ENCODE measurements at places on chromosomes 1 and 21.

DNA sequence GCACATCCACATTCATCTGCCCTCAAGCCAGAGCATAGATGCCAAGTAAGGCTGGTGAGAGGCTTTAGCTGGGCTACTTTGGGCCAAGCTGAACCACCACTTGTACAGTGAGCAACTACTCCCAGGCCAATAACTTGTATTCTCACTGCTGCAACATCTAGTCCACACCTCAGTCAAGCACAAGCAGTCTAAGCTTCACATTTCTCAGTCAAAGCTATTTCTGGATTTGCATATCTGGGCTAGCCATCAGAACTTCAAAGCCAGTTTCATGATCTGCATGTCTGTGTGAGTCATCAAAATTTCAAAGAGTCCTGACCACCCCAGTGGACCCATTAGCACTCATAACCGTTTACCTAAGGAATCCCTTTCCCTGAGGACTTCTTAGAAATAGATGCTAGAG lies 77.7 kb upstream of the DIRAS3 start:
- DNase-seq: no peak

DNA sequence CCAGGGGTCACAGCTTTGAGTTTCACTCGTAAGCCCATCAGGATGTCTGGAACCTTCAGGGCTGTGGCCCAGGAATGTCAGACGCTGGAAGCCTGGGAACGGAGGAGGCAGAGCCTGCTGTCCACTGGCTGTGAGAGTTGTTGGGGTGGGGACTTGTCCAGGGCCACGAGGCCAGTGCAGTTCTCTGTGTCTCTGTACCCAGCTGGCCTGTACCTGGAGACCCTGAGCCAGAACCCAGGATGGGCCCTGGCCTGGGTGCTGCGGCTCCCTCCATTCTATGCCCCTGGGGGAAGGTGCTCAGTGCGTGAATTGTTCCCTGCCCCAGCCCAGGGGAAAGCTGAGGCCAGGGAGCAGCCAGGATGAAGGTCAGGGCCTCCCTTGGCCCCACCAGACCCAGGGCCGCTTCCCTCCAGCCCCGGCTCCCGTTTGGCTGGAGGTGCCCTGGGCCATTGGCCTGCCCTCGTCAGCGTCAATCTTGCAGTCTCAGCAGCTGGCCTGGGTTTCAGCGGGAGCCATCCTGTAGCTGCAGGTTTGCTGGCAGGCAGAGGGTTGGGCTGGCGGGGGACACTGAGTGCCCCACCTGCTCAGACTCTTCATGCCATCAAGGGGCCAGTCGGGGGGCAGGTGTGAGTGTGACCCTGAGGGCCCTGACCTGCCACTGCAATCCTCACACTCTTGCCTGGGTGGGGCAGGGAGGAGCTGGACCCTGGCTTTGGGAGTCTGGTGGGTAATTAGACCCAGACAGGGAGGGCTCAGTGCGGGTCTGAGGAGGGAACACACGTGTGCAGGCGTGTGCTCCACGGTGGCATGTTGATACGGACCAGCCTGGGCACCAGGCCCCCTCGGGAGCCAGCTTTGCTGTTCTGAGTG lies 724 bp upstream of the CALML6 start:
- DNase-seq: no peak

GRCh38 chr1:31013187-31013864 lies 52.2 kb downstream of the PUM1 start:
- DNase-seq: no peak

DNA sequence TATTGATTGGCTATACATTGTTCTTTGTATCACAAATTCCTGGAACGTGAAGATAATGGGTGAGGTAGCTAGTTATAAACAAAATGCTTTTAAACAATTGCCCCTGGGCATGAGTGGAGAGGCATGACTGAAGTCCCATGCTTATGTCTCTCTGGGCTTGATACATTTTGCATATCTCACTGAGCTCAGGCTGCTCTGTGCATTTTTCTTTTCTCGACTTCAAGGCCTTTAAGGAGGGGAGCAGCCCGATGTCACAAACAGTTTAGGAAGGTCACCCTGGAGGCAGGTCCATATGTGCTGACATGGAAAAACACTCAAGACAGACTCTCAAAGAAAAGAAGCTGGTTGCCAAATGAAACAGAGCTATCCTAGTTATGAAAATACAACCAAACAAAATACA lies 80.1 kb upstream of the PUM1 start:
- no peak for DNase-seq

DNA sequence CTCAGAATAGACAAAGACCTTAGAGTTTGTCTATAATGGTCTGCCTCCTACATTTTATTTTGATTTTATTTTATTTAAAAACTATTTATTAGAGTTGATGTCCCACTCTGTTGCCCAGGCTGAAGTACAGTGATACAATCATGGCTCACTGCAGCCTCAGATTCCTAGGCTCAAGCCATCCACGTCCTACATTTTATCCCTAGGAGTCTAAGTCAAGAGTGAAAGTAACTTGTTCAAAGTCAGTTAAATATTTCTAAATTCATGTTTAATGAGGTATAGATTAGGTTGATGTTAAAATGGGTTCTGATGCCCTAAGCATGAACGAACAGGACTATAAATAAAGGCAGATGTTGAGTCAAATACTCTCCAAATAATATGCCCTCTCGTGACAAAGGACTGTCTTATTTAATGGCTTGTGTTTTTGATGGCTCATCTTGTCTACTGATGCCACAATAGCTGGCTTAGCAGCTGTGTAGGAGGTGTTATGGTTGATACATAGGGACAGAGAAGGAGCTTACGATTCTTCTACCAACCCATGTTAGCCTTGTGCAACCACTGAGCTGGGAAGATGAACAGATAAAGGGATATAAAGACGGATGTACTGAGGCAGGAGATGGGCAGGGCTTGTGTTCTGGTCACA lies 66.0 kb upstream of the CR1L start:
- DNase-seq: no peak

DNA sequence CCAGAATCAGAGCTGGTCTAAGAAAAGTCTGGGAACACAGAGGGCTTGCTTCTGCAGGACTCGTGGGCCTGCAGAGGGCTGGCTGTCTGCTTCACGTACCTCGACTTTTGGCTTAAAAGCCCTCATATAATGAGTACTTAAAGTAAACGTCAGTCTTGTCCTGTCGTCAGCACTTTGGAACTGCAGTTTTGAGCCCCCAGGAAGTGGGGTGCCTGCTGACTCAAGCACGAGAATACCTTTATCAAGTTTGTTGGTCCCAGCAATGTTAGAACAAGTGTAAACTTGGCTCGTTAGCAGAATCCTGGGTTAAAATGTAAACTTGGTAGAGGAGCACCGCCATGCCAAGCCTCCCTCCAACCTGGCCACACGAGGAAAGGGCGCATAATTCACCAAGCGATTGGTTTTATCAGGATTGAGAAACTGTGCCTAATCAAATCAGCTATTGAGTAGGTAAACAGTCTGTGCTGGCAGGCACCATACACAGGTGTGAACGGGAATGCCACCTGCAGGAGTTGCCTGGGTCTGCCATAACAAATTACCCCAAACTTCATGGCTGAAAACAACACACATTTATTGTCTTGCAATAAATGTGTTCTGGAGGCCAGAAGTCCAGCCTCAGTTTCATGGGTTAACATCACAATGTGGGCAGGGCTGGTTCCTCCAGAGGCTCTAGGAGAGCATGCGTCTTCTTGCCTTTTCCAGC lies 45.0 kb upstream of the FHAD1 start:
- no peak for DNase-seq

DNA sequence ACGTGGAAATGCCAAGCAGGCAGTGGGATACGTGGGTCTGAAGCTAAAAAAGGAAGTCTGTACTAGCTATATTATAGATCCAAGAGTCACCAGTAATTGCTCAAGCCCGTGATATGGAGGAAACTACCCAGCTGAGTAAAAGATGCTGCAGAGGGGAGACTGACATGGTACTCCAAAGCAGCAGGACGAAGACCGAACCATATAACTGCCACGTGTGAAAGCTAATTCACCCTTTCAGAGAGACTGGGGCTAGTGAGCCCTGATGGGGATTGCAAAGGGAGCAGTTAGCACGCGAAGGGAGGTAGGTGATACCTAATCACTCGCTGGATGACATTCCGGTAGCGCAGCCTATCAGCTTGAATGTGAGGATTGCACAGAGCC lies 316 bp downstream of the AP4B1 start:
- DNase-seq: no peak

- DNase-seq: no peak
Observed at GRCh38 chr1:198171667-198172540, 15.1 kb downstream of the NEK7 start.
